ENCODE measurements at places on chromosomes 12 and 14.

- no peak for DNase-seq
Measured at GRCh38 chr12:15544589-15544988, 222.3 kb downstream of the PTPRO start.

DNA sequence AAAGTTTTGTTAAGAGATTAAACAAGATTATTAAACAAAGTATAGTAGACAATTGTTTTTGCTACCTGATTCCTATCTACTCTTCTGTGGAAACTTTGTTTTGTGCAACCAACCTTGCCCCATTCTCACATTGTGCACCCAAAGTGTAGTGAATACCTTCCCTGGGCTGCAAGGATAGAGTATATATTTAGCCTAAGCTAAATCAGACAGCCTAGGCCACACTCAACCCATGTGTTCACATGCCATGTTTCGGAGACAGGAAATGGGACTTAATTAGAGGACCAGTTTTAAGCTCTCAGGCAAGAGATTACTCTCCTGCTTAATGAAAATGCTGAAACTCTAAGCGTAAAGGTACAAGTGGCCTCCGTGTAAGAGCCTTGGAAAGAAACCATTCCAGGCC is 734.9 kb upstream of the USP15 start:
- DNase-seq: no peak

DNA sequence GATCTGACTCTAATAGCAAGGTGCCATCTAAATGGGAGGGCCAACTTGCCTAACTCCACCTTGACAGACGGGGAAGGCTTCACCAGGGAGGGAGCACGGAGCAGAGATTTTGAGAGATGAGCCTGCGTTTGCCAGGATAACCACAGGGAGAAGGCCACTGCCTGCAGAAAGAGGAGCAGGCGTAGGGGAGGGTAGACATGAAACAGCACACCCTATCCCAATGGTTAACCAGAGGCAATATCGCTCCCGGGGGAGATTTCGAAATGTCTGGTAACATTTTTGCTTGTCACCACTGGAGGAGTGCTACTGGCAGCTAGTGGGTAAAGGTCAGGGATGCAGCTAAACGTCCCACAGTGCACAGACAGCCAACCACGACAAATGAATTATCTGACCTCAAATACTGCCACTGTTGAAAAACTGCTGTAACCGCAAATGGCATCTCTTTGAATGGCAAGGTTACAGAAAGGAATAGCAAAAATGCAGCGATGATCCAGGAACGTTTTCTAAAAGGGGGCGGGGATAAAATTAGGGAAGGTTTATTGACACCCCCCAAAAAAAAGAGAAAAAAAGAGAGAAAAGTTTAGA is 126.0 kb upstream of the ATF7IP start:
- DNase-seq: peak; percentile 23

- DNase-seq: peak; percentile 39
Measured at GRCh38 chr14:62179367-62180018, 417.3 kb downstream of the SNAPC1 start.

DNA sequence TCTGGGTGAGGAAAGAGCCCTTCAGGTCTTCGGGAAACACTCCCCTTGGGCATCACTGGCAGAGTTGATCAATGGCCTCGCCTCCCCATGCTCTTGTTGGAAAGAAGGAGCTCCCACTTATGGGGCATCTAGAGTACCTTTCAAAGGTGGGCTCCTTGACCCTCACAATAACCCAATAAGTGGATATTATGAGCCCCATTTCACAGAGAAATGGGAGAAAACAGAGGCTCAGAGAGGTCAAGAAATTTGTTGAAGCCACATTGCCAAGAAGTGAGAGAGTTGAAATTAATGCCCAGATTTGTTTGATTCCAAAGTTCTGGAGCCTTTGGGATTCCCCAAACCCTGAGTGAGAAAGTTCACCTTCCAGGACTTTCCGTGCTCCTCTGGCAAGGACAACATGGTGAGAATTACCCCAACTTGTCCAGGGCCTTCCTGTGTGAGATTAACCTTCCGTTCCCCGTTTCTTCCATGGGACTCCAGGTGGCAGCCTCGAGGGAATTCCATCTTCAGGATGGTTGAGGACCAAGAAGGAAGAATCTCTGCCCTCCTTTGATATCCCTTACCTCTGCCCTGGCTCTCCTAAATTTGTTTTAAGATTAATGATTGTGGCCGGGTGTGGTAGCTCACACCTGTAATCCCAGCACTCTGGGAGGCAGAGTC is 7.5 kb upstream of the CHD4 start:
- DNase-seq: no peak

DNA sequence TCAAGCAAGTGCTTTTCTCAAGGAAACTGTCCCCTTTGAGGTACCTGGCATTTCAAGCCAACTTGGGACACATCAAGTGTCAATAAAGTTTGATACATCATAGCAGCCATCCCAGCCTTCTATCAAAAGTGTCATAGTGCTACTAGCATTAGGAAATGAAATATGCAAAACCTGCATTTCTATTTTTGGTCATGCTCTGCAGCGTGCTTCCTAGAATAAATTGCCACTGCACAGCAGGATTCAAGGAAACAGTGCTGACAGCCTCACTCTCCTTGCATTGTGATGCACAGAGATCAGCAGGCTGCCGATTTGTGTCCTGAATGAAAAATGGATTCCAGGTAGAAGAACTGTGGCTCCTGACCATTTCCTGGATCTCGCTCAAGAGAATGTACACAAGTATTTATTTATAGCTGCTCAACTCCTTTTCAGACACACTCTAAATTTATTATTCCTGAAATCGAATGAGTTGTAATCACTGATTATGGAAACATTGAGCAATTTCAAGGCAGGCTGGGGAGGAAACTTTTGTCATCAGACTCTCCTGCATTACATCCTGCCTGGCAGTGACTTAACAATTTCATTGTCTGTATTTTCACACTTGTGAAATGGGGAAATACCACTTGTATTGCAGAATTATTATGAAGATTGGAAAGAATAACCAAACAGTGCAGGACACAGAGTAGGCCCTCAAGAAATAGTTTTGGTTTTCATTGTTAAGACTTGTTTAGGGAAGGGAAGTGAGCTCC is 120.9 kb downstream of the SLC38A6 start:
- DNase-seq: no peak

DNA sequence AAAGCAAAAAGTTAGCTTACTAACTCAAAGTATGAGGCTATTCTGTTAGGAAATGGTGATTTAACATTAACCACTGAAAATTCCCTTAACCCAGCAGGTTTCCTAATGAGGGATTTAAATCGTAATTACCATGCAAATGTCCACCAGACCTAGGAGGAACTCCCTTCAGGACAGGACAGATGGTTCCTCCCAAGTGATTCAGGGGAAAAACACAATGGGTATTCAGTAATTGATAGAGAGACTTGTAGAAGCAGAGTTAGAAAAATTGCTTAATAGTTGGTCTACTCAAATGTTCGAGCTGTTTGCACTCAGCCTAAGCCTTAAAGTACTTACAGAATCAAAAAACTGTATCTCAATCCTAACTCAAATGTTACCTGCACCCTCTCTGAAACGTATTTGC is 21.6 kb downstream of the RERGL start:
- no peak for DNase-seq

- DNase-seq: peak; percentile 2
Measured at GRCh38 chr12:102811110-102811737, 105.8 kb downstream of the PAH start.

GRCh38 chr12:105316931-105317852 is 13.3 kb upstream of the C12orf75 start:
- DNase-seq: no peak

- DNase-seq: no peak
Measured at GRCh38 chr14:21521501-21521900, 4.6 kb downstream of the SALL2 start.

DNA sequence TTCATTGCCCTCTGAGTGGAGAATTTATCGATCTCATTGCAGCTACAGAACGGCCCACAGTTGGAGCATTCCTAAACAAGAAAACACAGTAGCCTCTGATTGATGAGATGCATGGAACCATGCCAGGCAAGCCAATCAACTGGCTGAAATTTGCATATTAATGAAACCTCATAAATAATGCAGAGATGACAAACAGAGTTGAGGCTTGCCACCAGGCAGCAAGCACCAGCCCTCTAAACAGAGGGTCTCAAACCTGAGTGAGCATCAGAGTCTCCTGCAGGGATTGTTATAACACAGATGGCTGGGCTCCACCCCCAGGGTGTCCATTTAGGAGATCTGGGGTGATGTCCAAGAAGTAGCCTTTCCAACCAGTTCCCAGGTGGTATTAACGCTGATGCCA is 60.9 kb upstream of the CMKLR1 start:
- DNase-seq: no peak

DNA sequence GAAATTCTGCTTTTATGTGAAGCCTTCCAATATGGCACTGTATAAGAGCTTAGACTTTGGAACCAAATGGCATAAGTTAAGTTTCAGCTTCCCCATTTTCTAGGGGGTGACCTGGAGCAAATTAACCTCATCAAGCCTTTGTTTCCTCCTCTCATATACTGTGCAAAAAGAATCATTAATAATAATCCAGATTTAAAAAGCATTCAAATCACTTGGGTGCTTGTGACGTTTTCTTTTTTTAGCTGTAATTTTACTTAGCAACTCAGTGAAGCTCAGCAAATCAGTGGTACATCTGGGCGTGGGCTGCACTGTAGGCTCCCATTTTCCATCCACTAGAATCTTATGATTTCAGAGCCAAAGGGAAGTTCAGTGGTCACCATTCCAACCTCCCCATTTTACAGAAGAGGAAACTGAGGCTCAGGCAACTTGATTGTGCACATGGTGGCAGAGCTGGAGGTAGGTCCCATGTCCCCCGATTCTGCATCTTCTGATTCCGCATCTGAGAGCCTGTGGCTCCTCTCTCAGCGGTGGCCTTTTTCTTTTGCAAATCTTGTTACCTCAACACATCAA is 131.2 kb downstream of the SNAPC1 start:
- DNase-seq: no peak

- no peak for DNase-seq
Measured at GRCh38 chr12:50240096-50240791, 43.1 kb downstream of the LIMA1 start.
